Hepatic stellate cell (primary cell): ENCODE measurements at places on chromosomes 11 and 22.

GRCh38 chr22:42841444-42841843 is 15.6 kb downstream of the ARFGAP3 start:
- peak; percentile 63 for DNase-seq

DNA sequence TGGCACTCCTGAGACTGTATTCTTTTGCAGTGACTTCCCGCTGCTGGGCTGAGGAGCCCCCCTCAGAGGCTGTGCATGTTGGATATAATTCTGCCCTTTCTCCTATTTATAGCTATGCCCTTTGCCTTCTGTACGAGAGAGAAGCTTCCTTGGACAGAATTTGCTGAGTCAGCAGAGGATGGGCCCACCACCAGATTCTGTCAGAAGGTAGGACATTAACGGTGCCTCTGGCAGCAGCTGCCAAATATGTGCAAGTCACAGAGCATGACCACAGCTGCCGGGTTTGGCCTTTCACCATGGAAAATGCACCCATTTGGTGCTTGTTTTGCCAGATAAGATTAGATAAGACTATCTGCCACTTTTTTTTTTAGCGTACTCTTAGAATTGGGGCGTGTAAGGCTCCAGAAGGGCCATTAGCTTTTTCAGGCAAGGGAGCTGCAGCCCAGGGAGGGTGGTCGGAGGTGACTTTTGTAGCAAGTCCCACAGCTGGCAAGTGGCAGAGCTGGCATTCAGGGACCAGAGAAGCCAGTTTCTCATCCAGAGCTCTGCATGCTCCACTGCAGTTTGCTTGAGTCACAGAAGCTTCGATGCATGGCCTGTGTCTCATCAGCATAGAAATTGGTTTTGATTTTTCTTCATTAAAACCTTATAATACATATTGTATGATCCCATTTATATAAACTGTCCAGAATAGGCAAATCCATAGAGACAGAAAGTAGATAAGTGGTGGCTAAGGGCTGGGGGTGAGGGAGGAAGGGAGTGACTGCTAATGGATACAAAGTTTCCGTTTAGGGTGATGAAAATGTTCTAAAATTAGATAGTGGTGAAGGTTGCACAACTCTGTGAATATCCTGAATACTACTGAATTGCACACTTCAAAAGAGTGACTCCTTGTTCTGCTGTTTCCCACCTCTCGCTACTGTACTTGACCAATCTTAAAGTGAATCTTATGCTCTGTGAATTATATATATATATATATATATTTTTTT is 15.8 kb downstream of the UPB1 start:
- peak; percentile 48 for DNase-seq

DNA sequence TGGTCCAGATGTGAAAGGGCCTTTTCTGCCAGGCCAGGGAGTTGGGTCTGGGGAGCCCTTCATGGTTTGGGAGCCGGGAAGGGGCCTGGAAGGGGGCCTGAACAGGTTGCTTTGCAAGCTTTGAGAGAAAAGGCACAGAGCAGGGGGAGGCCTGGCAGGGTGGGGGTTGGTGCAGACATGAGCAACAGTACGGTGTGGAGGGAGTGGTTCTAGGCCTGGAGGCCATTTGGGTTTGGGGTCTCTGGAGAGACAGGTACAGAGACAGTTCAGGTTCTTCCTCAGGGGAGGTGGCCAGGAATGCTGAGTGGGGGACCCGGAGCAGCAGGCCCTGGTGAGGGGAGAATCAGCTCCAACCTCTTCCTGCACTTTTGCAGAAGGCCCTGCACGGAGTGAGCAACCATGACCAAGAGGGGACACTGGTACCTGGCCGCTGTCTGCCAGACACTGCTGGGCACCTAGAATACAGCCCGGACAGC is 1.4 kb downstream of the KDELR3 start:
- DNase-seq = no peak

DNA sequence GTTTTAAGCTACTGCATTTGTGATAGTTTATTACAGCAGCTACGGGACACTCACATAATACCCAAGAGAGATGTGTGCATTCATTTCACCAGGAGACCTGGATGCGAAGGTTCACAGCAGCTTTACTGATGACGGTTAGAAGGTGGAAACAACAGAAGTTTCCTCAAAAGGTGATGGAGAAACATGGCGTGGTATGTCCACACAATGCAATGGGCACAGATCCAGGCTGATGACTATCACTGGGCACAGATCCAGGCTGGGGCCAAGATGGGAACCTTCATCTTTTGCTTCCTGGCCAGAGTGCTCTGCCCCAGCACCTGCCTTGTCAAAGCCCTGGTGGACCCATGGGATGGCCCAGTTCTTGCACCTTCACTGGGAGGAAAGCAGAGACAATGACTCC is 30.6 kb upstream of the RFPL3 start:
- no peak for DNase-seq

GRCh38 chr11:104094576-104094975 is 58.1 kb downstream of the DDI1 start:
- no peak for DNase-seq
